CD4-positive, alpha-beta T cell treated with Interleukin-17A for 1 hour (primary cell): ENCODE measurements at places on chromosomes 4 and X.

- no peak for DNase-seq
Measured at GRCh38 chr4:77399831-77400230, 205.8 kb upstream of the CXCL13 start.

- DNase-seq = peak; percentile 64
Measured at GRCh38 chr4:80202741-80203553, 5.6 kb downstream of the PRDM8 start.

- no peak for DNase-seq
Measured at GRCh38 chr4:55547466-55547770, 709 bp upstream of the CLOCK start.

DNA sequence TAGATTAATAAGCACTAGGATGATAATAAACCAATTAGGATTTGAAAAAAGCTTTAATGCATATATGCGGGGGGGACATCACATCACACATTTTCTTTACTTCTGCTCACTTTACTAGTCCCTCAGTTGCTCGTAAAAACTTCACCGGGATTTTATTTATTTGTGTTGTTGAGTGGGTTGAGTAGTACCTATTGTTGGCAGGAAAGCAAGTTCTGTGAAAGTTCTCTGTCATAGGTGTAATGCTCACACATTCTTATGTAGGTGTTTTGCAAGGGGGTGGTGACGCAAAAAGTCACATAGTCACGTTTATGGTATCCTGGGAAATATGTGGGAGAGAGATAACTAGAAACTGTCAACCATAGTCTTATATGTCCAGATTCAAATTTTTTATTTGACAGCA lies 65.3 kb downstream of the PDLIM5 start:
- DNase-seq = no peak

- DNase-seq = peak; percentile 8
Measured at GRCh38 chrX:74923942-74924448, 1.3 kb downstream of the NEXMIF start.

GRCh38 chr4:140253556-140254027 lies 99.6 kb upstream of the MAML3 start:
- DNase-seq = no peak

DNA sequence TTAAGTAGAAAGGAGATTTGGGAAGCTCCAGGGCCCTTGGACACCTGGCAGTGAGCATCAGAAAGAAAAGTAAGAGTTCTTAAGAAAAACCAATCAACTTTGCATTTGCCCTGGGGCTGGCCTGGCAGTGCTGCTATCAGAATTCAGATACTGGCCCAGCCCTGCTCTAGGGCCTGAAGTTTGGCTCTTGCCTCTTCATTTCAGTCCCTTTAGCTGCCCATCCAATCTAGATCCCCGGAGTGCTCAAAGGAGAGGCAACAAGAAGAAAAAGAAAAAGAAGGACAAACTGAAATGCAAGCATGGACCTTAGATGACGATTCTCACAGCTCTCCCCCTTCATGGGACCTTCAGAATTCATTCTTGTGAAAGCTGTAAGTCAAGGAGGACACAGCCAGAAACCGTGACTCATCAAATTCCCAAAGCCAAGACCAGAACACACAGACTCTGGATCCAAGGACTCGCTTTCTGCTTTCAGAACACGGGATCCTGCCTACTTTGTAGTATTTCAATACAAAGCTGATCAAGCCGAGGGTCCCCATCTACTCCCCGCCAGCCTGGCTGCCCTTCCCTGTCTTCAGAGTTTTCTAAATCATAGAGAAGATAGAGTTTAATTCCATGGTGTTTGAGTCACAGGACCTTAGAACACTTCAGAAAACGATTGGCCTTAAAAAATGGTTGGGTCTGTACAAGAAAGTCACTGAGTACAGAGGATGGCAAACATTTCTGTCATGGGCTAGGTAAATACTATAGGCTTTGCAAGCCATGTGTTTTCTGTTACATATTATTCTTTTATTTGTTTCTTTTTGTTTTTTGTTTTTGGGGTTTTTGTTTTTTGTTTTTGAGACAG lies 103.7 kb downstream of the RBM47 start:
- DNase-seq = no peak

DNA sequence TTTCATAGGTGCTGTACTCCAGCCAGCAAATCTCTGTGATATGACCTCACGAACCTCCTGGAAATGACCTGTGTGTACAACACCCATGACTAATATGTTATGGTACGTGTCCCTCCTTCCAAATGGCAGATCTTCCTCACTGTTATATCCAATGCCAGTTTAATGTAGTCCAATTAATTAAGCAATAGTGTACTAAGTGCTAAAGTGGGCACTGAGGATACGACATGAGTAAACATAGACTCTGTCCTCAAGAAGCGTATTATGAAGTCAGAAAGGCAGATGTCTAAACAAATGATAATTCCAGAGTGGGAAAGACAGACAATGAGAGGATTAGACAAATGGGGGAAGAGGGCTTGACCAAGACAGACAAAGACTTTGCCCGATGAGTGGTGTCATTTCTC lies 33.9 kb downstream of the GPRIN3 start:
- DNase-seq = no peak

GRCh38 chr4:55314141-55314820 lies 31.8 kb upstream of the SRD5A3 start:
- no peak for DNase-seq

GRCh38 chr4:2402048-2402842 lies 16.2 kb downstream of the ZFYVE28 start:
- DNase-seq = no peak

GRCh38 chr4:53788011-53788410 lies 196.7 kb upstream of the LNX1 start:
- DNase-seq = no peak

DNA sequence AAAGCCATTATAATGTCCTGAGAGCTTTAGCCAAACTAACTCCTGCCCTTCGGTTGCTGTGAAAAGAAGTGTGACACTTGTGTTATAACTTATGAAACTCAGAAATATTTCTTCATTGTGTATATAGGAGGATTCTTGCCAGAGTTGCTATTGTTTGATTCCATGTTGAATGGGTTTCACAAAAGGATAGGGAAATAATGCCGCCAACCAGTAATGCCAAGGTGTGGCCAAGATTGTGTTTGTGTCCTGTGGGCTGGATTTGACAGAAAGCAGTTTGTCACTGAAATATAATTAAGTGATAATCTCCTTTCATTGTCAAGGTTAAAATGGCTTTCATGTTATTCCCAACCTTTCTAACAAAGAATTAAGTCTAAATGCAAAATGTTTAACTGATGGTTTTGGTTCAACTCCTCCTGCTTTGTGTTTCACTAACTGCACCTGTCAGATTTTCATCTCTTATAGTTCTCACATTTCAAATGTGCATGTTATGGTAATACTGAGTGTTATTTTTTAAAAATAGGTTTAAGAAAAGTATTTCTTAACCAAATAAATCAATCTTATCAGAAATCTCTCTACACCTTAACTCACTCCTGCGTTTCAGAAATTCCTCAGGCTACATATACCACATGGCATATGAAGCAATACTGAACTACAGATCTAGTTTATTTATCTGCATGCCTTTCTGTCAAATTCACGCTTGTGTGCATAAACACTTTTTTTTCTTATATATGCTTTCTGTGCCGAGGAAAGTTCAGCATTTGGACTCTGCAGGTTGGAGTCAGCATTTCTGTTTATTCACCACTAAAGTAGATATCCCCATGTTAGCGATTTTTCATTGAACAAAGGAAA lies at the start of gene CLDN22:
TSS of gene CLDN22 (minus strand) at position 66 of the 849 bp plus-strand sequence. CDS start at position 8, 58 bp downstream.
- DNase-seq = no peak
